Activated CD8-positive, alpha-beta T cell treated with anti-CD3 and anti-CD28 coated beads, Interleukin-2, amount 10 ng/mL, durations not matched to agents 7 days and 5 days (primary cell): ENCODE measurements at places on chromosomes 12 and 14. TPM values are rescaled to one million over a fixed set of nuclear protein-coding genes. Genes with fewer than 3 reads are reported as not detected.

MBIP gene
- total RNA-seq, result 18.3 TPM

CPM gene
- total RNA-seq, result 0.34 TPM

TEX22 gene
- total RNA-seq, result 2.4 TPM

RPL10L gene
- not detected for total RNA-seq

PIWIL1 gene
- total RNA-seq, result not detected

SERPINA1 gene
- not detected for total RNA-seq

KLHL33 gene
- 2.4 TPM for total RNA-seq

GLT1D1 gene
- total RNA-seq, result not detected
